WTC11 (cell line): ENCODE measurements at places on chromosomes 7 and 10.

- peak; percentile 36 for DNase-seq
Observed at GRCh38 chr10:14519785-14520184, 189.1 kb upstream of the FRMD4A start.

GRCh38 chr10:103765168-103765567 lies 90.2 kb downstream of the SH3PXD2A start:
- DNase-seq, result no peak

DNA sequence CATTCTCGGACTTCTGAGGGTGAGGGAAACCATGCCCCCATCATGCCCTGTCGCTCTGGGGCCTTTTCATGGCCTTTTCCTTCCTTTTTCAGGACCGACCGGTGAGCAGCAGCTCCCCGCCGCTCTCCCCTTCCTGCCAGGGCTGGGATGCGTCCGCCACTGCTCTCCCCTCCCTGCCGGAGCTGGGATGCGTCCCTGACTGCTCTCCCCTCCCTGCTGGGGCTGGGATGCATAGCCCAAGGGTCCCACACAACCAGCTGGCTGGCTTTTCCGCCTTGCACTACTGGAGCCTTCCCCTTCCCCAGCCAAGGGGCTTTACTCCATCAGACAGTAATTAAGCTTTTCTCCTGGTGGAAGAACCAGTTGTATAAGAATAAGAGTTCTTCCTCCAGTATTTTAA lies 129.7 kb upstream of the COBL start:
- peak; percentile 62 for DNase-seq

GRCh38 chr7:155811560-155811894 lies 736 bp downstream of the SHH start:
- no peak for DNase-seq

DNA sequence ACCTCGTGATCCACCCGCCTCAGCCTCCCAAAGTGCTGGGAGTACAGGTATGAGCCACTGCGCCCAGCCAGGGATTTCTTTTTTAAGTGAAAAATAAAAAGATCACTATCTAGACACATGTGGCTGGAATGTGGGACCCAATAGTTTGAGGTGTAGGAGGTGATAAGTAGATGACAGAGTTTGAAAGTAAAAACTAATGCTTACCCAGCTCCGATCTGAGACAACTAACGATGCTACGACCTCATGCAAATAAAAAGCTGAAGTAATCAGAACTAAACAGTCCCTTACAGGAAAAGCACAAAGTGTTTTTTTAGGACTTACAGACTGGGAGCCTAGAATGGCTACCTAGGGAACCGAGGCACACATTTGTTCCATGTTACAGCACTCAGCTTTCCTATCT lies 23.0 kb downstream of the PCGF6 start:
- no peak for DNase-seq

- peak; percentile 62 for DNase-seq
Observed at GRCh38 chr7:73433924-73434700, 534 bp downstream of the FZD9 start.

- no peak for DNase-seq
Observed at GRCh38 chr7:46146454-46147255, 225.6 kb upstream of the IGFBP3 start.

DNA sequence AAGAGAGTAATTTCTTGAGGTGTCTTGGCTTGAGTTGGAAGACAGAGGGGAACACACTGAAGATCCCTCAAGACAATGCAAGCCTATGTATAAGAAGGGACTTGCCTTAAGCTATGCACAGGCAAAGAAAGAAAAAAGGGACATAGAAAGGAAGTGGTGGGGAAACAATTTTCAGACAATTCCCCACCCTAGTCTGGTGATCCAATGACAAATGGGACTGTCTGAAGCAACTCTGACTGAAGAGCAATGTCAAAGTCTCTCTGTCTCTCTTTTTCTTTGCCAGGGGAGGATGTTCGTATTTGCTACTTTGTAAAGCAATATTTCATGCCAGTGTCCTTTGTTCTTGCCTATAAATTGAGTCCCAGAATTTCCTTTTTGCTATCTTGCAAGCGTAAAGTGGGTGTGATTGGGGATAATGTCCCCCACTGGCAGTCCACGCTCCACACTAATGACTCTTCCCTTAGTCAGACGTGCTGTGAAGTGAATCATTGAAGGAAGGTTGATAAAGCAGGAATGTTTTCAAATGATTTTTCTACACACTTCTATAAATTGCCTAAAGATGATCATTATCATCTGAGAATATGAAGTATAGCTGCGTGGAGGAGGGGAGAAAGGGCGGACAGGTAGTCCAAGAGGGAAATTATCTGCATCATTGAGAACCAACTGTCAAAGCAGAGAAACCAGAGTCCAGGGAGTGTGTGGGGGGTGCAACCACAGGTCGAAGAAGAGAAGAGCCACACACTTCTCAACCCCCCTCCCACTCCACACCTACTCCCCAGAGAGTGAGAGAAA lies 243.8 kb upstream of the ETV1 start:
- DNase-seq, result no peak

GRCh38 chr7:28082071-28082470 lies 98.5 kb downstream of the JAZF1 start:
- no peak for DNase-seq

GRCh38 chr7:157613575-157614322 lies 276.9 kb downstream of the DNAJB6 start:
- DNase-seq, result no peak

- no peak for DNase-seq
Observed at GRCh38 chr10:80201608-80202141, 3.7 kb downstream of the ANXA11 start.

- no peak for DNase-seq
Observed at GRCh38 chr7:97680622-97681021, 51.3 kb upstream of the TAC1 start.

DNA sequence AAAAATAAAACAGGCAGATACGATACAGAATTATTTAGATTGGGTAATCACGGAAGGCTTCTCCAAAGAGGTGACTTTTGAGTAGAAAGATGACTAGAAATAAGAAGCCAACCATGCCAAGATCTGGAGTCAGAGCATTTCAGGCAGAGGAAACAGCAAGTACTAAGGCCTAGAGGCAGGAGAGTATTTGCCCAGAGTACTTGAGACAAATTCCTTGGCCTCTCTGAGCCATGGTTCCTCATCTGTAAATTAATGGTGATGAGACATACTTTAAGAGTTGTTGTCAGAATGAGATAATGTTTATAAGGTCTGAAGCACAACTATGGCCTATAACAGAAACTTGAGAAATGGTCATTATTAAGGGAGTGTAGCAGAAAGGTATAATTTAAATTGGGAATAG lies 15.8 kb upstream of the GPR37 start:
- no peak for DNase-seq
